NCI-H226 (cell line): ENCODE measurements at places on chromosomes 16 and 17.

- no peak for DNase-seq
Observed at GRCh38 chr17:49209061-49209571, 1.3 kb downstream of the GNGT2 start.

DNA sequence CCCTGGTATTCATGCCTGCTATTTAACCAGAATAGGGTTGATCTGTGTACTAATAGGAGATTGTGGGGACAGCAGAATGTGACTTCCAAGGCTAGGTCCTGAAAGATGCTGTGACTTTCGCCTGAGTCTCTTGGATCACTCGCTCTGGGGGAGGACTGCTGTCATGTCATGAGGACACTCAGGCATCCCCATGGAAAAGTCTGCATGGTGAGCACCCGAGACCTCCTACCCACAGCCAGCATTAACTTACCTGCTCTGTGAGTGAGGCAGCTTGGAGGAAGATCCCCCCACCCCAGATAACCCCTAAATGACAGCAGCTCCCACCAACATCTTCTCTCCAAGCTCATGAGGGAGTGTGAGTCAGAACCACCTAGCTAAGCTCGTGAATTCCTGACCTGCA is 30.3 kb upstream of the C16orf78 start:
- no peak for DNase-seq

- DNase-seq: peak; percentile 30
Observed at GRCh38 chr16:30526137-30526822, at the start of gene ZNF768. Gene ZNF768, minus strand, starts transcription at chr16:30526566. Its CDS starts 153 bp downstream, at chr16:30526413.

GRCh38 chr17:44269535-44270240 is 1.8 kb upstream of the SLC4A1 start:
- DNase-seq: no peak

DNA sequence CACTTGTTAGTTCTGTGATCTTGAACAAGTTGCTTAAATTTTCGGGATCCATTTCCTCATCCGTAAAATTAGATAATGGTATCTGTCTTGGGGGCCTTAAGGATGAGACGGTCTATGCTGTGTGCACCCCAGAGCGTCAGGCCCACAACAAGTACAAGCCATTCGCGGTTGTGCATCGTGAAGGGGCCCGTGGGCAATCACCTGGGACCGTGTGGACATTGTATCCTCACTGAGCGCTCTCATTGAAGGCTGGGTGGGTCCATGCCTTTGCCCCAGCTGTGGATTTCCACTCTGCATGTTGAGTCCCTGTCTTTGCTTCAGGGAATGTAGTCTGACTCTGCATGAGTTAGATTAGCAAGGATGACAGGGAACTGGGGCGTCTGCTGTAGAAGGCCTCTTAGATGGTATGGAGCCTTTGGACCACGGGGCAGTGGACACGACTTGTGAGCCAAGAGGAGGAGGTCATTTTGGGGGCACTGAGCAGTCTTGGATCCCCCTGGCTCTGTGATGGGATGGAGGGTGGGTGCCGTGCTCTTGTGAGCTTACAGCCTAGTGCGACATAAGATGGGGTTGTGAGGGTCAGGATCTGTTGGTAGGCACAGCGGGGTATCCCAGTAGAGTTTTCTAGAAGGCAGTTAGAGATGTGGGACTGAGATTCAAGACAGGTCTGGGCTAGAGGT is 89.5 kb downstream of the SNX29 start:
- no peak for DNase-seq

GRCh38 chr17:73947966-73948355 is 255.5 kb upstream of the RPL38 start:
- no peak for DNase-seq

DNA sequence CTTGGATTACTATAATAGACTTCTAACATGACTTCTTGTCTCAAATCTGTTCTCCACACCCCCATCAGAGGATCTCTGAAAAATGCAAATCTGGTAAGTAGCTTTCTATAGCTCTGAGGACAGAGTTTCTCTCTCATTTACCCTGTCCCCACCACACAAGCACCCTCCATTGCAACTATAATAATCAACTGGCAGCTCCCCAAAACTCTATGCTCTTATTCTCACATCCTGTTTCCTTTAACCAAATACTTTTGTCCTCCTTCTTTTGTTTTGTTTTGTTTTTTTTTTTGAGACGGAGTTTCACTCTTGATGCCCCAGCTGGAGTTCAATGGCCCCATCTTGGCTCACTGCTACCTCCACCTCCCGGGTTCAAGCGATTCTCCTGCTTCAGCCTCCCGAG is 73.4 kb downstream of the HELZ start:
- no peak for DNase-seq
